Fibroblast of skin of right biceps (primary cell): ENCODE measurements at places on chromosomes 11 and 22.

DNA sequence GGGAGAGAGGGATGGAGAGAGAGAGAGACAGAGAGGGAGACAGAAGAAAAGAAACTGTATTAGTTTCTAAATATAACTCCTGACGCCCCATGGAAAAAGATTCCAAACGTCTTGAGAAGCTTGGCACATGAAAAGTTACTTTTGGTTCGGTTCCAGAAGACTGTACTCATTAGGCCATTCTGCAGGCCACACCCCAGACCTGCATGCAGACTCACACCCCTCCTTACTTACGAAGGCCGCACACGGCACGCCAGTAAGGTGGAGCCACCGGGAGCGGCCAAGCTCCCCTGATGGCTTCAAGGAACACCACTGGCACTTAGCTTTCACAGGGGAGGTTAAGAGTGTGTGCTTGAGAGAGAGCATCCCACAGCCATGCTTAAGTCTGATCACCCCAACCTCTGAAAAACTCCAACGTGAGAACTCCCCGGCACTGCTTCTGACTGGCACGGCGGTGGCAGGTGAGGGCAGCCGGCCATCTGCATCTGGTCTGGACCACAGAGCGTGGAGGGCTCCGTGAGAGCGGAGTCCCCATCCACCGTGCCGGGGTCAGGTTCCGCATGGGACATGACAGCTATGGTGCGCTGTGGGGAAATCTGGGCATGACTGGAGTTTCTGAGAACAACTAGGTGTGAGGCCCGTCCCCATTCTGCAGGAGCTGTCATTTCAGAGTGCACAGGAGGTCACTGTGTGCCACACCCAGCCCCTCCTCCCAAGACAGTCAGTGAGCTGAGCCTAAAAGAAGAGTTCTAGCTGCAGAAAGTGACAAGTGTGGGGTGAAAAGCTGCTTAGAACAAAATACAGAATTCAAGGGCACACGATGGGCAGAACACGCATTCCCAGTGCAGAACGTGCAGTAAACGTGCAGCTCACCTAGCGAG is 62.4 kb downstream of the MYH9 start:
- peak; percentile 89 for DNase-seq

DNA sequence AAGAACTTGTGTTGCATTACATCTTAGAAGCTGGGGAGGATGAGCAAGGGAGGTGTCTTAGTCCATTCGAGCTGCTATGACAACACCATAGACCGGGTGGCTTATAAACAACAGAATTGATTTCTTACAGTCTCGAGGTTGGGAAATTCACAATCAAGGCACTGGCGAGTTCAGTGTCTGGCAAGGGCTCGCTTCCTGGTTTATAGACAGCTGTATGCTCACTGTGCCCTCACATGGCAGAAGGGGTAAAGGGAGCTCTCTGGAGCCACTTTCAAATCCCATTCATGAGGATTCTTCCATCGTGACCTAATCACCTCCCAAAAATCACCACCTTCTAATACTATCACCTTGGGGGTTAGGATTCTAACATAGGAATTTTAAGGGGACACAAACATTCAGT is 150.0 kb upstream of the NECTIN1 start:
- DNase-seq, result no peak

DNA sequence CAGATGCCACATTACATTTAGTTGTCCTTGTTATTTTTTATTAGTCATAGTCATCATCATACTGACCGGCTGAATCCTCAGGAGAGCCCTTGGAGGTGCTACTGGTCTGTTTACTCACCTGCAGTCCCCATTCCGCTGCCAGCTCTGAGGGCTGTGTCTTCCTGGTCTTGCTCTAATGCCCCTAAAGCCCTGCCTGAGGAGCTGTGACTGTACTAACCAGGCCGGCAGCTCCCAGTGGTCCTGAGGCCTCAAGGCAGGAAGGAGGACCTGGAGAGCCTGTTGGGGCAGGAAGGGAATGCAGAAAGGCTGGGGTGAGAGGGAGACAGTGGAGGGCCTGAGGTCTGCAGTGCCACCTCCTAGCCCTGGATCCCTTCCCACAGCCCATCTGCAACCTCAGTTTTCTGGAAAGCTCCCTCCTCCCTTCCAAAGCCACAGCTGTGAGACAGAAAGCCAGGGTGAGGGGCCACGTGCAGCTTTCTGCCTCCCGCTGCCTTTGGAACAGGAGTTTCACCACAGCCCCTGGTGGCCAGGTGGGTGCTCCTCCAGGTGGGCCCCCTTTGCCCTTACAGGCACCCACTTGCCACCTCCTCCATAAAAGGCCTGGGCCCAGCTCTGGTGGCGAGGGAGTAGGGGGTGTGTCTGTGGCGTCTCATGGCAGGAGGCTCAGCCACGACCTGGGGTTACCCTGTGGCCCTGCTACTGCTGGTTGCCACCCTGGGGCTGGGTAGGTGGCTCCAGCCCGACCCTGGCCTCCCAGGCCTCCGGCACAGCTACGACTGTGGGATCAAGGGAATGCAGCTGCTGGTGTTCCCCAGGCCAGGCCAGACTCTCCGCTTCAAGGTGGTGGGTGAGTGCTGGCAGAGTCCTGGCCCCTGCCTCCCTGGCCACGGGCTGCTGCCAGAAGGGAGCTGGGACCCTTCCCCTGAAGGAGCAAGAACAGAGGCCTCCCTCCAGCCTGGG is at the start of gene ZP1:
ZP1 (plus strand) TSS at position 632 of the 960 bp plus-strand sequence; CDS start at position 652, 20 bp downstream.
- DNase-seq, result no peak

- DNase-seq, result no peak
These were observed 13.7 kb downstream of the PACS1 start for GRCh38 chr11:66083767-66084166.

DNA sequence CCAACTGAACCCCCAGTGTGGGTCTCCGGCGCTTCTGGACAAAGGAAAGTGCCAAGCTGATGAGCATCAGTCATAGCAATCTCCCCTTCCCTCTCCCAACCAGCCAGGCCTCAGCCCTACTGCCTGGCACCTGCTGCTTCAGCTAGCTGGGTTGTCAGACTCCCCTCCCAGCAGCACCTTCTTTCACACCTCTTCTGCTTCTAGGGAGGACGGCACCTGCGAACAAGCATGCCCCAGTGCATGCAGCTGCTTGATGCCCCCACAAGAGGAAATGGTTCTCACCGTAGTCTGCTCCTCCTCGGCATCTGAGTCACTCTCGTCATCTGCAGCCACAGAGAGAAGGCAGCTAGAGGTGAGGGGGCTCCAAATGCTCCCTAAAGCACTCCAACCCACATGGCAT is 25.4 kb downstream of the THOC5 start:
- no peak for DNase-seq

GRCh38 chr22:29623059-29623458 is 19.6 kb downstream of the NF2 start:
- DNase-seq, result no peak

- peak; percentile 49 for DNase-seq
These were observed 267.7 kb downstream of the LARGE1 start for GRCh38 chr22:33652615-33653014.

DNA sequence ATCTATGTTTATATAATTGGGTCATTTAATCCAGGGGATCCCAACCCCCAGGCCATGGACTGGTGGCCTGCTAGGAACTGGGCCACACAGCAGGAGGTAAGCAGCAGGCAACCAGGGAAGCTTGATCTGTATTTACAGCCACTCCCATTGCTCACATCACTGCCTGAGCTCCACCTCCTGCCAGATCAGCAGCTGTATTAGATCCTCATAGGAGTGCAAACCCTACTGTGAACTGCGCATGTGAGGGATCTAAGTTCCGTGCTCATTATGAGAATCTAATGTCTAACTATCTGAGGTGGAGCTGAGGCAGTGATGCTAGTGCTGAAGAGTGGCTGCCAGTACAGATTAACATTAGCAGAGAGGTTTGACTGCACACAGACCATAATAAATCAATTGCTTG is 32.8 kb downstream of the MS4A2 start:
- no peak for DNase-seq

GRCh38 chr11:8809241-8809938 is 101.6 kb upstream of the AKIP1 start:
- no peak for DNase-seq

DNA sequence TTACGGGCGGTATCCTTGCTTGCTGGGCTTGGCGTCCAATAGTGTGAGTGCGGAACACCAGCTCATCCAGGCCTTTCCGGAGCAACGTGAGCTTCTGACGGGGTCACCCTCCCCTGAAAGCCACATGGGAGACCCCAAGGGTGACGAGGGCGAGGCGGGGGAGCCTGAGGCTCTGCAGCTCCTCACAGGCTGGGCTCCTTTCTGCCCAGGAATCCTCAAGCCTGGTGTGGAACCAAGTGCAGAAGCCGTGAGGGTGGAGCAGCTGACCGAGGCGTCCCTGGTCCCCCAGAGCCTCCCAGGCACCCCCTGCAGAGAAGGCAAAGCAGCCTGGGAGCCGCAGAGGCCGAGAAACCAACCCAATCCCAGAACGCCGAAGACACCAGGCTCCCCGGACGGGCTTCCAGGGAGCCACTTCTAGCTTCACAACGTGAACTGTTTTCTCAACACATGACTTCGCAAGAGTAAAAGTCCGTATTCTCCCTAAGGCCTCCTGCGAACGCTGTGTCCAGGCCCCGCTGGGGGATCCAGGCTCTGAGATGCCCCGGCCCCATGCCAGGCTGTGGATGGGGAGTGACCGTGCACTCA is 530.3 kb downstream of the BRD1 start:
- DNase-seq, result no peak

GRCh38 chr22:47801541-47802245 is 1039.2 kb downstream of the TBC1D22A start:
- DNase-seq, result no peak

DNA sequence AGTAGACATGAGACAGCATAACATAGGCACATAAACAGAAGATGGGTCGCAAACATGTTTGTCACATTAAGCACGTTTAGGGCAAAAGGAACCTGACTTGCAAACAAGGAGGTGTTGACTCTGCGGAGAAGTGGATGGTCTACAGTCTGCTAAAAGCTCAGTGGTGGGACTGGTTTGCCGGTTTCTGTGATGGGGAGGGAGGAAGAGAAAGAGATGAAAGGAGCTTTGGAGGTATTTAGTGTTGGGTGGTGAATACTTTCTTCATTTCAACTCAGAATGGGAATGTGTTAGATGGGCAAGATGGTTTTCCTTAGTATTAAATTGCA is 191.4 kb upstream of the SORL1-AS1 start:
- DNase-seq, result no peak

DNA sequence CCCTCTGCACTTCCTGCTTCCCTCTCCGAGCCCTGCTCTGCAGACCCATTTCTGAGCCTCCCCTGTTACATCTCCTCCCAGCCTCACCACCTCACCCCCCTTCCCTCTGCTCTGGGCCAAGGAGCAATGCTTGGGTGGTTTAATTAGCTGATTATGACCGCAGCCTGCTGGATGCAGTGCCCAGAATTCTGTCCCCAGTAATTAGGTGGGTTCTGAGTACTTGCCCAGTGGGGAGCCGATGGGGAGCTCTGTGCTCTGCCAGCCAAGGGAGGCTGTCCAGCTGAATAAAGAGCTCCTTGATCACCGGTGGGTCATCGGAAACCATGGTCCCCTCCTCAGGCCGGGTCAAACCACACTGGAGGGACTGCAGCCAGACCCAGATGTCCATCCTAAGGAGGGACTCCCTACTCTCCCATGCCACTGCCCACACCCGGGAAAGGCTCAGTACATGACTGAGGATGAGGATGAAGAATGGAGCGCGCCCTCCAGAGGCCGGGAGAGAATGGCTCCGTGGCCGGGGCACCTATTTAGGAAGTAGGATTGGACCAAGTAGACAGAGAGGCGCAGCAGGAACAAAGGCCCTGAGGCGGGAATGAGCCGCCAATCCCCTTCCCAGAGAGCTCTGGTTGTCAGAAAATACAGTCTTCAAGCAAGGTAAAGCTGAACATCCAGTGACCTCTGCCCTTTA is 9.1 kb downstream of the ARRB1 start:
- DNase-seq, result no peak
